ENCODE measurements at places on chromosomes 12 and 14.

DNA sequence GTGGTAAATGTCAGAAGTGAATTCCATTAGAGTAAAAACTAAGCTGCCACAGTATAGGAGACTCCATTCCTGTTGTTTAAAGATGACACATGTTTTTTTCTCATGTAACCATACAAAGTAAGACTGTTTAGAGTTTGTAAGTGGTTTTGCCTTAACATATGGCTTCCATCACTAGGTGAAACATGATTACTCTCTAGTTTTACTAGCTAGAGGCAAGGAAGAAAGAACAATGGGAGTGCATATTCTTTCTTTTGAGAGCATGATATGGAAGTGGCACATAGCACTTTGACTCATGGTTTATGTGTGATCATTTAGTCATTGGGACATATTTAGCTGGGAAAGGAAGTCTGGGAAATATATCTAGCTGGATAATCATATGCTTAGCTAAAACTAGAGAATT lies 7.7 kb downstream of the ATF7IP start:
- no peaks in the 10 kb centered on the region for H3K36me3 ChIP-seq
- H3K4me1 ChIP-seq = peaks cover 5% of the 10 kb centered on the region
- H3K27me3 ChIP-seq = no peaks in the 10 kb centered on the region
- no peak overlapping the region for H3K4me3 ChIP-seq
- no peak for DNase-seq

DNA sequence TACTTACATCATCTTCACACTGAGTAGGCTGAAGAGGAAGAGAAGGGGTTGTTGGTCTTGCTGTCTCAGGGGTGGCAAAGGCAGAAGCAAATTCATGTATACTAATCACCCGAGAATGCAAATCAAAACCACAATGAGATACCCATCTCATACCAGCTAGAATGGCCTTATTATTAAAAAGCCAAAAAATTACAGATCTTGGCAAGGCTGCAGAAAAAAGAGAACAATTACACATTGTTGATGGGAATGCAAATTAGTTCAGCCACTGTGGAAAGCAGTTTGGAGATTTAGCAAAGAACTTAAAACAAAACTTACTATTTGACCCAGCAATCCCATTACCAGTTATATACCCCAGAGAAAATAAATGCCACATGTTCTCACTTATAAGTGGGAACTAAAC lies 154.9 kb downstream of the SEC23A start:
- no peak for DNase-seq
- no peaks in the 10 kb centered on the region for H3K27me3 ChIP-seq
- no peaks in the 10 kb centered on the region for H3K4me1 ChIP-seq
- no peak overlapping the region for H3K27ac ChIP-seq
- H3K36me3 ChIP-seq = no peaks in the 10 kb centered on the region

DNA sequence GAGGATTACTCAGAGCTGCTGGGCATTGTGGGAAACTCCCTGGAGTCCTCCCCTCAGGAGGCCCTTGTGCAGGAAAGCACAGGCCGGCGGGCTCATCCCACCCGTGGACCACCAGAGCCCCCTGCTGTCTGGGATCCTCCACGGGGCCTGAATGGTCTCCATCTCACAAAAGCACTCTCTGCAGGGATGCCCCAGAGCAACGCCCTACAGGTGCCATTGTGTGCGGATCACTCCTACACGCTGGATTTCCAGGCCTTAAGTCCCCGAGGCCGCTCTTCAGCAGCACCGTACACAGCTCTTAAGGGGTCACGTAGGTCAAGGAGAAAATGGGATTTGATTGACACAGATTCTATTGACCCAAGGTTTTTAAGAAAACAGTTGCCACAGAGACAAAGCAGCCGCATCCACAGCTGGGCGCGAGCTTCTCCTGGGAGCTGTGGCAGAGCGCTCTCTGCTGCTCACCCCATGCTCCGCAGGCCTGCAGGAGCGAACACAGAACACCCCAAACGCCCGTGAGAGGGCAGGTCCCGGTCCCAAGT lies 36.7 kb upstream of the RIMBP2 start:
- no peaks in the 10 kb centered on the region for H3K27me3 ChIP-seq
- DNase-seq = no peak
- no peaks in the 10 kb centered on the region for H3K36me3 ChIP-seq

GRCh38 chr12:54824402-54824801 lies 29.9 kb upstream of the MUCL1 start:
- no peak for DNase-seq
- no peak overlapping the region for H3K27ac ChIP-seq
- H3K4me3 ChIP-seq = no peak overlapping the region

DNA sequence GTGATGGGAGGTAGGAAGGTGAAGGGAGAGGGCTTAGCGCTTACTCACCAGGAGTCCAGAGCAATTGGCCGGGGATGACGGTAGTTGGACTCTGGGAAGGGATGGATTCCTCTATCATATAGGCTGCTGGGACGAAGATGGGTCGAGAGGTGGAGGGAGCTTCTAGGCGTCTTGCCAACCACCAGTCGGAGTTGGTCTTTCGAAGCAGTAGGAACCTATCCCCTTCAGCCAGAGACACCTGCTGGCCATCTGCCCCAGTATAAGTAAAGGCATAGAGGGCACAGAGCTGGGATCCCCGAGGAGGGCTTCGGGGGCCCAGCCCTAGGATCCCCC lies 657 bp downstream of the ARHGAP9 start:
- H3K27ac ChIP-seq = no peak overlapping the region
- no peaks in the 10 kb centered on the region for H3K36me3 ChIP-seq
- DNase-seq = no peak

DNA sequence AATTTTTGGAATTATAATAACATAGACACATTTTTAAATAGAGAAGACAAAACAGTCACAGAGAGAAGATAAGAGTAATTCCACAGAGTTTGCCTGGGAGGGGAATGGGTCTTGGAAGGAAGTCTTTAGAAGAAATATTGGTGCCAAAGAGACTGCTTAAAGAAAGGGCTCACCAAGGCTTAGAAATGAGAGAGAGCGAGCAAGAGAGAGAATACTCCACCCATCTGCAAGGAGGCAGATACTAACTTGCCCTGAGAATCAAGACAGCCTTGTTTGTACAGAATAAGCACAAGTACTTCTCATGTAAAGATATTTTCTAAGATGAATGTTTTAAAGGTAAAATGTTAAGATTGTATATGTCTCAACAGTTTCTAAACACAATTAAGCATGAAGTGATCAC lies 165.5 kb downstream of the SLC38A4 start:
- H3K36me3 ChIP-seq = no peaks in the 10 kb centered on the region
- H3K27ac ChIP-seq = peak overlapping the region; percentile 1
- no peak for DNase-seq
- no peaks in the 10 kb centered on the region for H3K4me1 ChIP-seq
- H3K4me3 ChIP-seq = no peak overlapping the region
- no peaks in the 10 kb centered on the region for H3K27me3 ChIP-seq

GRCh38 chr12:1544996-1545700 lies 49.2 kb downstream of the FBXL14 start:
- no peak overlapping the region for H3K27ac ChIP-seq
- no peaks in the 10 kb centered on the region for H3K27me3 ChIP-seq
- DNase-seq = no peak
- H3K4me3 ChIP-seq = no peak overlapping the region
- no peaks in the 10 kb centered on the region for H3K4me1 ChIP-seq

DNA sequence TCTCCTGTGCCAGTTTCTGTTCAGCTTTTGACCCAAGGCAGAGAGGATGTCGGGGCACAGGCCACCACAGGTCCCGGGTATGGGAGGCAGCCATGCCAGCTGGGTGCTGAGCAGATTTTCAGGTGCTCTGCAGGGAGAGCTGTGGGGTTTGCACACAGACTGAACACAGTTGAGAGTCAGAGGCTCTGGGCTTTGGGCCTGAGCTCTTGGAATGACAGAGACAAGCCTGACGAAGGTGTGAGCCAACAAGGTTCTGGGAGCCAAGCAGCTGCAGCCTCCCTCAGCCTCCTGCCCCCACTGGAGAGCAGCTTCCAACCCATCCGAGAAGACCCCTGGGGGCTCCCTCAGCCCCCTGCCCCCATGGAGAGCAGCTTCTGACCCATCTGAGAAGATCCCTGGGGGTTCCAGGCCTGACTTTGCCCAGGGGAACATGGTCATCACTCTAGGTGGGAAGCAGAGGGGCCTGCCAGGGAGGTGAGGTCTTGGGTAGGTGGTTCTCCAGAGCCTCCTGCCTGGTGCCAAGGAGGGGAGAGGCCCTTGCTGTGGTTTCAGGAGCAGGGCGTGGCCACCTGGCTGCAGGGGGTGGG lies 13.8 kb downstream of the FBRSL1 start:
- no peaks in the 10 kb centered on the region for H3K27me3 ChIP-seq
- H3K36me3 ChIP-seq = no peaks in the 10 kb centered on the region
- H3K4me1 ChIP-seq = peaks cover 34% of the 10 kb centered on the region
- H3K27ac ChIP-seq = no peak overlapping the region
- H3K4me3 ChIP-seq = no peak overlapping the region

GRCh38 chr12:21860128-21860527 lies 81.1 kb downstream of the ABCC9 start:
- H3K4me3 ChIP-seq = no peak overlapping the region
- DNase-seq = no peak
- H3K4me1 ChIP-seq = no peaks in the 10 kb centered on the region
- no peaks in the 10 kb centered on the region for H3K36me3 ChIP-seq

DNA sequence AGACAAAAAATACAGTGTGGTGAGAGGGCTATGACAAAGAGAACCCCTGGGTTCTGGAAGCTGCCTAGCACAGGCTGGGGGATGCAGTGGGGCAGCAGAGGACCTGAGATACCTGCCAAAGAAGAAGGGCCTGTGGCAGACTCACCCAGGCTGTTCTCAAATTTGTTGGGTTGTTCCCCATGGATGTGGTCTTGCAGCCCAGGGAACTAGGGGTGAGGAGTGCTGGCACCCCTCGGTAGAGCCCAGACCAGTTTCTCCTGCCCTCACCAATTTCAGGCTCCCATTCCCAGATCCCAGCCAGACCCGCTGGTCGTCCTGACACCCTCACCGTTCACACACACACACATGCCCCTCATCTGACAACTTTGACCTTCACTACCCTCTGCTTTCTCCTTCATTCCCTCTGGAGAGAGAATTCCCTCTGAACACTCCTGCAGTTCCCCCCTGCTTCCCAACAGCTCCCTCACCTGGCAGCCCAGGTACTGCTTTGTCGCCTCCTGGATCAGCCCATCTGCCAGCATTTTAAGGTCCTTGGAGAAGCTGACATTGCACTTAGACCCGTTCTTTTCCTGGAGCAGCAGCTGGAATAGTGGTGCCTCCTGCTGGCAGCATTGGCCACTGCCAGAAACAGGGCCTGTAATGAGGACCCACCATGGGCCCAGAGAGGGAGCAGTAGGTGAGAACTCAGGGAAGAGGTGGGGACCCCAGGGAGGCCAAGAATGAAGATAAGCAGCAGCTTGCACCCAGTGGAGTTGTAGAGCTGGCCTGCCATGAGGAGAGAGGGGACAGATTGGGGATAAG lies 5.9 kb upstream of the GDF11 start:
- no peaks in the 10 kb centered on the region for H3K4me1 ChIP-seq
- no peaks in the 10 kb centered on the region for H3K27me3 ChIP-seq
- peak; percentile 69 for DNase-seq
- H3K36me3 ChIP-seq = no peaks in the 10 kb centered on the region
- no peak overlapping the region for H3K4me3 ChIP-seq

DNA sequence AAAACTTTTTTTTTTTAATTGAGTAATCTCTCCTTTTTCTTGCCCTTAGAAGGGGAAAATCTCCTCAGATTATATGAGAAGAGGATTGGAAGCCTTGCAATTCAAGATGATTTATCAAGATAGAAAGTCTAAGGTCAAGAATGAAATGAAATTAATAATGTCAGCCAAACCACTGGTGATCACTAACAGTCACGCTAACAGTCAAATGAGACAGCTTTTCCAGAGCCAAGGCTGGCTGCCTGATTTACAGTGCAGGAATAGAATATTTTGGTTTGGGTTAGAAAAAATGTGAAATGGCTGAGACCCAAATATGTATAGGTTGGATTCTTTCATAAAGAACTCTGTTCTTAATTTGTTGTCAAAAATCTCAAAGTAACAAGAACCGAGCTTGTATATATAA lies 204.3 kb downstream of the PPM1H start:
- no peak overlapping the region for H3K27ac ChIP-seq
- DNase-seq = no peak
- no peaks in the 10 kb centered on the region for H3K36me3 ChIP-seq
- H3K4me3 ChIP-seq = no peak overlapping the region
- H3K27me3 ChIP-seq = no peaks in the 10 kb centered on the region

DNA sequence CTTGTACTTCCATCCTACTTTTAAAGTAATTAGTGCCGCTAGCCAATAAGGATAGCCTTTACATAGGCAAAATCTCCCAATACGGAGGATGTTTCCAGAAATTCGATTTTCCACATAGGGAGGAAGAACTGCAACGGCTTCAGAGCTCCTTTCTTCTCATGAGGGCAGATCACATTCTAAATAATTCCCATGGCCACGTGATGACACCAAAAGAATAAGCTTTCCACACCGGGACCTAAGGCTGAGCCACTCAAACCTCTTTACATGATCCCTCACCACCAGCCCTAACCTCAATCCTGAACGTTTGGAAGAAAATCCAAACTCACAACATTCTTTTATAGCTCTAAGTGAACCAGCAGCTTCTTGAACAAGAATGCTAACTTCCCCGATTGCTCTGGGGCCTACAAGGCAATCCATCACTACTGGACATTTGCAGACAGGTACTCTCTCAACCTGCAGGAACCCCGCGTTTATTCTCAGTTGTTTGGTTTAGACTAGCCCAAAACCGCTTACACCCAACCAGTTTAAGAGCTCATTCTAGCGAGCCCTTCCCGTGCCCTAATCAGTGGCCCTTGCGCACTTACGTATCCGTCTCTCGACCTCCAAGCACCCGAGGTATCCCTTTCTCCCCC lies 884 bp downstream of the CAPRIN2 start:
- peak overlapping the region; percentile 86 for H3K27ac ChIP-seq
- peak overlapping the region; percentile 76 for H3K4me3 ChIP-seq
- H3K36me3 ChIP-seq = no peaks in the 10 kb centered on the region
- peaks cover 5% of the 10 kb centered on the region for H3K4me1 ChIP-seq

DNA sequence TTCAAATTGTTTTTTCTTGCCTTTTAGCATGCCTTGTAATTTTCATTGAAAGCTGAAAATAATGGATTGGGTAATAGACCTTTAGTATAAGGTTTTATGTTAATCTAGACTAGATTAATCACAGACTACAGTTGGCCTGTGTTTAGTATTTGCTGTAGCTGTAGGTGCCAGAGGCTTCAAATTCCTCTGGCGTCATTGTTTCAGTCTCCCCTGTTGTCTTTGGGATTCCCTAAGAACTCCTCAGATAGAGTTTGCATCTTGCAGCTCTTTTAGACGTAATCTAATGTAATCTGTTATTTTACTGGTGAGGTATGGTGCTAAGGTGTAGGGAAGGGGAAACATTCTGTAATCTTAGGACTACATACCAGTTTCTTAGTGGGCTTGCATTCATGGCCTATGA lies 113.0 kb downstream of the RGS6 start:
- no peaks in the 10 kb centered on the region for H3K27me3 ChIP-seq
- DNase-seq = no peak
- no peaks in the 10 kb centered on the region for H3K36me3 ChIP-seq
- H3K4me3 ChIP-seq = no peak overlapping the region
- H3K27ac ChIP-seq = no peak overlapping the region

Measured in prostate gland (tissue), 2 donors.